ENCODE measurements at places on chromosomes 7 and 10.

- peak; percentile 80 for DNase-seq
These were observed 734 bp downstream of the CHST3 start for GRCh38 chr10:71964743-71965515.

- DNase-seq: peak; percentile 99
These were observed 36.3 kb upstream of the TOMM7 start for GRCh38 chr7:22858640-22859561.

GRCh38 chr7:69714886-69715576 lies 116.8 kb downstream of the AUTS2 start:
- no peak for DNase-seq

GRCh38 chr10:42959833-42960232 lies 117.0 kb upstream of the RET start:
- no peak for DNase-seq

GRCh38 chr7:43196379-43196778 lies 83.9 kb downstream of the HECW1 start:
- no peak for DNase-seq

DNA sequence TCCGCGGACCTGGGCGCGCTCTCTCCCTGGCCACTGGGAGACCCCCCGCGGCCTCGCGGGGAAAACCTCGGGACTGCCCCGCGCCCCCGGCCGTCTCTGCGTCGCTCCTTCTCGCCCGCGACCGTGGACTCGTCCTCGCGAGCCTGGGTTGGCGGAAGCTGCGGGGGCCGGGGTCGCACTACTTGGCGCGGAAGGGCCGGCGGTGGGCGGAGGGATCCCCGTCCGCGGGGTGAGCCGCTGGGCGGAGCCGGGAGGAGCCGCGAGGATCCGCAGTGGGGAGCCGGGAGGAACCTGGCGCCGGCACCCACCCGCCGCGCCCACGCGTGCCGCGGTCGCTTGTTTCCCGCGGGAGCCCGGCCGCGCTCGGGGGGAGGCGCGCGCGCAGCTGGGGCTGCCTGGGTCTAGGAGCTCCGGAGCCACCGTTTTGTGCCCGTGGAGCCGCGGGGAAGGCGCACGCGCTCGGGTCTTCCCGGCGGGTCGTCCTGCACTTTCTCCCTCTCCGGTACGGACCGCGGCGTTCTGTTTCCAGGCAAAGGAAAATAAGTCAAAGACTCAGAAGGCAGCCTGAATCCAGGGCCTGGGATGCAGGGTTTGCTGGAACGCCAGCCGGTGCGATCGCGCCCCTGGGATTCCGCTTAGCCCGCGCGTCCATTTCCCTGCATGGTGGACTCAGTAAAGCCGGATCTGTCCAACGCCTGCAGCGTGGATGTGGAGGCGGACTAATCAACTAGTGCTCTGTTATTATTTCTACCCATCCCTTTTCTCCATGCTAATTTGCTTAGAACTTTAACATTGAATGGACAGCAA lies 28.7 kb upstream of the KMT2C start:
- DNase-seq: peak; percentile 74

DNA sequence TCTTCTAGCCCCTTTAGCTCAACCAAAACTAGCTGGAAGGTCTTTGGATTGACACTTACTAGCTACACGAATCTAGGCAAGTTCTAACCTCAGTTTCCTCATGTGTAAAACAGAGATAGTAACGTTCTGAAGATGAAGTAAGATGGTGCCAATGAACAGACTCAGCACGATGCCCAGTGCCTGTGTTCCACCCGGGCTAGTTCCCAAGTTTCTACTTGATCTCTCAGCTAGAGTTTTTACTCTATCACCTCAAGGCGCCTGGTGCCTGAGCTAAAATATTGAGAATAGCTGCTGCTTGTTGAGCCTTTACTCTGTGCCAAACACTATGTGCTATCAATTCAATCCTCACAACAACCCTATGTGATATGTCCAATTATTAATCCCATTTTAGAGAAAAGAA lies 1.4 kb upstream of the PPP1R3C start:
- no peak for DNase-seq

DNA sequence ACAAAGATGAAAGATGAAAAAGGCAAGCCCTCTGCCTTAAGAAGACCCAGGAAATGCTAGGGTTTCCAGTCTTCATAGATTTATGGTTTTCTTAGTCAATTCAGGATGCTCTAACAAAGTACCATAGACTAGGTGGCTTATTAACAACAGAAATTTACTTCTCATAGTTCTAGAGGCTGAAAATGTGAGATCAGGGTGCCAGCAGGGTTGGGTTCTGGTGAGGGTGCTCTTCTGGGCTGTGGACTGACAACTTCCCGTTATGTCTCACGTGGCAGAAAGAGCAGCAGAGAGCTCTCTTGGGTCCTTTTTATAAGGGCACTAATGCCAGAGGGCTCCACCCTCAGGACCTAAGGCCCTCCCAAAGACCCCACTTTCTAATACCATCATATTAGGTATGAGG lies 23.7 kb downstream of the ELMO1 start:
- DNase-seq: no peak

DNA sequence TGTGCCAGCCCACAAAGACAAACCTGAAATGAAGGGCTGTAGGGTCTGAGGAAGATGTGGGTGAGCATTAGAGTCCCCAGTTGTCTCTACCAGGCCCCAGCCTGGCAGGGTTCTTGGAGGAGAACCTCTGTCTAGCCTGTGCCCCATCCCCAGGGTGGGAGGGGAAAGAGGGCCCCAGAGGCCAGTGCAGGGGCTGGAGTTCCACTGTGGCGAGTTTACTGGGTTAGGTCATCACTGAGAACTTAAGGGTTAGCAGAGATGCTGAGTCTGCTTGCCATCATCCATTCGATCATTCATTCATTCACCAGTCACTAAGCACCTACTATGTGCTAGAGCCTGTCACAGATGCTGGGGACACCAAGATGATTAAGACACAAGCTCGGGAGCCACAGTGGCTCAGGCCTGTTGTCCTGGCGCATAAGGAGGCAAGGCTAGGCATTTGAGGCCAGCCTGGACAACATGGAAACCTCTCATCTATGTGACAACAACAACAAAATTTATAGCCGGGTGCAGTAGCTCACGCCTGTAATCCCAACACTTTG lies 2.6 kb downstream of the ANKRD2 start:
- no peak for DNase-seq

DNA sequence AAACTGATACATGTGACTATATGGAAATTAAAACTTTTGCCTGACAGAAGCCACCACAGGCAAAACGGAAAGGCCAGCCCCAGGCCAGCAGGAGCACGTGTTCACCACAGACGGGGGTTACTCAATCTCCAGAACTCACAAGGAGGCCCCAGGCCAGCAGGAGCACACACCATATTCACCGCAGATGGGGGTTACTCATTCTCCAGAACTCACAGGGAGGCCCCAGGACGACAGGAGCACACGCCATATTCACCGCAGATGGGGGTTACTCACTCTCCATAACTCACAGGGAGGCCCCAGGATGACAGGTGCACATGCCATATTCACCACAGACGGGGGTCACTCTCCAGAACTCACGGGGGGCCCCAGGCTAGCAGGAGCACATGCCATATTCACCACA lies 61.5 kb downstream of the NKX6-2 start:
- DNase-seq: no peak

GRCh38 chr7:101543242-101543766 lies 85.8 kb downstream of the MYL10 start:
- no peak for DNase-seq

DNA sequence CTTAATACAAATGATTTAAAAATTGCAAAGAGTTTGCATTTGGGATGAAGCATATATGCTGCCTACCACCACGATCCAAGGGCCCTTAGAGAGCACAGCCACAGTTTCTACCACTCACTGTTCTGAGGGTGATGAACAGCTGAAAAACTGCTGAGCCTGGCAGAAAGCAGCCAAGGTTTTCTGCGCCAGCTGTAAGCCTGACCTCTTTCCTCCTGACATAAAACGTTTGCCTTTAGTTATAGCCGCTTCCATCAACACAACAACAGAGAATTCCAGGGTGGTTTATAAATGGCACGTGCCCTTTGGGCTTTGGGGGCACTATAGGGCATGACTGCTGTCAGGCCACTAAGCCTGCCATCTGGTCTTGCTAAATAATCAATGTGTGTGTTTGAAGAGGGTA lies 222.8 kb downstream of the RELN start:
- DNase-seq: no peak

- peak; percentile 63 for DNase-seq
These were observed 36.0 kb upstream of the DGKI start for GRCh38 chr7:137882806-137883205.

DNA sequence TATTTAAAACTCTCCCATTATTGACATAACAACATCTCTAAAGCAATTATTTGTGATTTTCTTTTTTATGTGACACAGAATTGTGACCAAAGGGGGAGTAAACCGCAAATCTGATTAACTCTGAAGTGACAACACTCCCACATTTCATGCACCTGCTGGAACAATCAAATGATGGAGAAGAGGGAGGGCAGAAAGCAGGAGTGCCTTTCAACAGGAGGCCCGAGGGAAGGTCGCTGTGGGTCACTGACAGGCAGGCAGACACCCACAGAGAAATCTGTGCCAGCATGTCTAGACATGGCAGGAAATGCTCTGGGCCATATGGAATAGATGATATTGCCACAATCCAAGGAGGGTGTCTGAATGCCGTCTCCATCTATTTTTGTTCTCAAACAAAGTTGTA lies 247.3 kb downstream of the DOCK4 start:
- DNase-seq: no peak

- no peak for DNase-seq
These were observed 258.6 kb upstream of the TCERG1L start for GRCh38 chr10:131569851-131570715.

DNA sequence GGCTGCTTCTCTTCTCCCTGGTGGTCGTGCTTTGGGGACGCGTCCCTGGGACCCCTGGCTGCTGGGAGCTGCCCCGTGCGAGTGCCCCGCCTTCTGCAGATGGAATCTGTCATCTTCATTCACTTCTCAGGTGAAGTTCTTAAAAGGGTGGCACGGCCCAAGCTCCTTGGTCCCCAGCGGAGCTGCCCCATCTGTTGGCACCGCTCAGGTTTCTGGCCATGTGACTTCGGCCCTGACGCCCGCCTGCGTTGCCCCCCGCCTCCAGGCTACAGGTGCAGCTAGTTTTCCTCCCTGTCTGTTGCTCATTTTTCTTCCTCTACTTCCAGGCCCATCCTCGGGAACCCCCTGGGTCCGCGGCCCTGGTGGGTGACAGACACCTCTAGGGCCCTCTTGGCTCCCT lies 6.8 kb upstream of the NKX6-2 start:
- DNase-seq: no peak

DNA sequence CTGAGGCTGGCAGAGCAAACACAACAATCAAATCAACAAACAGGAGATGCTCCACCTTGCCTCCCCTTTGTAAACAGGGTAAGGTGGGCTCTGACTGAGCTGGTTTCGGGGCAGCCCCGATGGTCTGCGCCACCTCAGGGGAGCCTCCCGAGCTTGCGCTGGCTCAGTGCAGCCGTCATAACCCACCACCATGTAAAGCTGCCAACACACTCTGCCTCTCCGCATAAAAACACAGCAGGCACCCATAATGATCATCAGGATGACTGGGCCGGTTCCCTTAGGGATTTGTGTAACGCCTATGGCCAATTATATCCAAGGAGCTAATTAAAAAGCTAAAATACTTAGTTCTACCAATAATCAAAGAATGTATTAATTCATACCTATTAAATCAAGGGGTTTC lies 124.5 kb downstream of the PRPF18 start:
- no peak for DNase-seq

DNA sequence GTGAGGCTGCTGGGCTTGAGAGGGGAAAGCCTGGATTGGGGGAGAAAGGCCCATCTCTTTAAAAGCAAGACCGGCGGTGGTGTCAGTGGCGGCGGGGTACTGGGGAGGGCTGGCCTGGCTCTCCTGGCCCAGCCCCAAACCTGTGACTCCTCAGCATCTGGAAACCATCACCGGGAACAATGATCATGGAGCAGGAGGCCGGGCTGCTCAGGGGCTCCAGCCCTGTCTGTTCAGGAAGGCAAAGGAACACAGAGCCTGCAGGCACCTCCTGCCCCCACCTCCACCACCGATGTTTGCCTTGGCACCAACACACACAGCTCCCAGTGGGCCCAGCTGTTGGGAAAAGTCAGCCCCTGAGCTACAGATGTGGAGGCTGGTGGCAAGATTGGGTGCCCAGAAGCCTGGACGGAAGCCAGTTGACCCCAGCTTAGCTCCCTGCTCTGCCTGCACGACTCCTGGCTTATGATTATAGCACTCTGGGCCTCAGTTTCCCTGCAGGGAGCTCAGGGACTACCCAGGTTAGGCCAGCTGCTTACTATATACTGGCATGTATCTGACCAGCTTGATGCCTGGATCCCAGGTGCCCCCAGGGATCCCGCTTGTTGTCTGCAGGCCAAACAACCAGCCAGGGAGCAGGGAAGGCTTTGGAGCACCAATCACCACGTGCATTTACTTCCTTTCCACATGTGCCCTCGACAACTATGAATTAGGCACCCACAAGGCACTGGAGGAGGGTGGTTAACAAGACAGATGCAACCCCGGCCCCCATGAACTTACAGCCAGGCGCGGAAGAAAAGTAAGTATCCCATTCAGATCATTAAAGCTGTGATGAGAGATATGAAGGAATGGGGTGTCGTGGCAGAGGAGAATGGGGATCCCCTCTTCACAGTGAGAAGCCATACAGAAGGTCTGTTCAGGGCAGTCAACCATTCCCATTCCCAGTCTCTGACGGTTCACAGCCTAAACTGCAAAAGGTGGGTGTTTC lies 37.3 kb downstream of the ZCCHC24 start:
- peak; percentile 94 for DNase-seq

DNA sequence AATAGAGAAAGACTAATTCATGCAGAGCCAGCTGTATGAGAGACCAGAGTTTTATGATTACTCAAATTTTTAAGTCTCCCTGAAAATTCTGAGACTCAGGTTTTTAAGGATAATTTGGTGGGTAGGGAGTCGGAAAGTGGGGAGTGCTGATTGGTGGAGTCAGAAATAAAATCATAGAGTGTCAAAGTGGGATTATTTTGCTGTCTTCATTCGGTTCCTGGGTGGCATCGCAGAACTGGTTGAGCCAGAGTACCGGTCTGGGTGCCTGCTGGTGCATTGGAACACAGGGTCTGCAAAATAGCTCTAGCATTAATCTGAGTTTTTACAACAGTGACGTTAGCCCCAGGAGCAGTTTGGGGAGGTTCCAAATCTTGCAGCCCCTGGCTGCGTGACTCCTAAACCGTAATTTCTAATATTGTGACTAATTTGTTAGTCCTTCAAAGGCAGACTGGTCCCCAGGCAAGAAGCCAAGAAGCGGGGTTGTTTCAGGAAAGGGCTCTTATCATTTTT lies 32.4 kb downstream of the GPRIN2 start:
- peak; percentile 94 for DNase-seq

DNA sequence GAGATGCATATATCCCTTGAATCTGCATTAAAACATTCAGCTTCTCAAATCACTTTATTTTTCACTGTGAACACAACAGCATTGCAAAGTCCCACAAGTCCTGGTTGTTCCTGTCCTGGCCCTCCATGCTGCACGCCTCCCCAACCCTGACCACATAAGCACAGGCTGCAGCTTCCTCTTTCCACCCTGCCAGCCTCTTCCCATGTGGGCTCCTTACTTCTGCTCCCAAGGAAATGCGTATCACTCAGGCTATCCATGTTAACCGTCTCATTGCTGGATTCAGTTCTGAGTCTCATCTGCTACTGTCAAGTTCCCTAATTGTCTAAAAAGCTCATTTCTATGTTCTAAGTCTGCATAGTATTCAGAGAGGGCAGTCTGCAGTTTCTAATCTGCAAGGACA lies 89.7 kb upstream of the ZPBP start:
- no peak for DNase-seq

- DNase-seq: peak; percentile 87
These were observed 121.7 kb downstream of the EVX1 start for GRCh38 chr7:27364344-27364758.
